ENCODE measurements at places on chromosomes 5 and 9.
A peak's percentile ranks its signal among the peaks of the same experiment; 100 is the strongest.

- no peak for DNase-seq
Measured at GRCh38 chr9:129370770-129371169, 192.7 kb upstream of the IER5L start.

GRCh38 chr9:93196096-93197055 lies 12.4 kb downstream of the WNK2 start:
- DNase-seq: no peak

DNA sequence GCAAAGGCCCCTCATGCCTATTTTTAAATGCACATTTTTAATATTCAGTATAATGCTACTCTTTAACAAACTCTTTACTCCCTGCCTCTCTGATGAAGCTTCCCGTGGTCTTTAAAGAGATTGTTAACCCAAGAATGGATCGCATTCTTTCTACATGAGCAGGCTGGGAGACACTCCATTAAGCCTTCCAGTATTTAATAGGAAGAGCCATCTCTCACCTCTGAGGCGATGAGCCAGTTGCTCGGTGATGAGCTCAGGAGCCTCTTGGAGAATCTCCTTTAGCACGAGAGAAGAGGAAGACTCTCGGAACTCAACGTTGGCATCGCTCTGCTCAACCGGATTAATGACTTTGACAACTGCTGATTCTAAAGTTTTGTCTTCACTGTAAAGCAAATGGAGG lies 59.6 kb downstream of the PRUNE2 start:
- DNase-seq: no peak

- DNase-seq: no peak
Measured at GRCh38 chr5:74976651-74977050, 75.7 kb downstream of the GCNT4 start.

- DNase-seq: no peak
Measured at GRCh38 chr5:6711409-6712141, 1.7 kb upstream of the TENT4A start.

GRCh38 chr5:142091922-142092321 lies 16.7 kb upstream of the NDFIP1 start:
- DNase-seq: no peak

DNA sequence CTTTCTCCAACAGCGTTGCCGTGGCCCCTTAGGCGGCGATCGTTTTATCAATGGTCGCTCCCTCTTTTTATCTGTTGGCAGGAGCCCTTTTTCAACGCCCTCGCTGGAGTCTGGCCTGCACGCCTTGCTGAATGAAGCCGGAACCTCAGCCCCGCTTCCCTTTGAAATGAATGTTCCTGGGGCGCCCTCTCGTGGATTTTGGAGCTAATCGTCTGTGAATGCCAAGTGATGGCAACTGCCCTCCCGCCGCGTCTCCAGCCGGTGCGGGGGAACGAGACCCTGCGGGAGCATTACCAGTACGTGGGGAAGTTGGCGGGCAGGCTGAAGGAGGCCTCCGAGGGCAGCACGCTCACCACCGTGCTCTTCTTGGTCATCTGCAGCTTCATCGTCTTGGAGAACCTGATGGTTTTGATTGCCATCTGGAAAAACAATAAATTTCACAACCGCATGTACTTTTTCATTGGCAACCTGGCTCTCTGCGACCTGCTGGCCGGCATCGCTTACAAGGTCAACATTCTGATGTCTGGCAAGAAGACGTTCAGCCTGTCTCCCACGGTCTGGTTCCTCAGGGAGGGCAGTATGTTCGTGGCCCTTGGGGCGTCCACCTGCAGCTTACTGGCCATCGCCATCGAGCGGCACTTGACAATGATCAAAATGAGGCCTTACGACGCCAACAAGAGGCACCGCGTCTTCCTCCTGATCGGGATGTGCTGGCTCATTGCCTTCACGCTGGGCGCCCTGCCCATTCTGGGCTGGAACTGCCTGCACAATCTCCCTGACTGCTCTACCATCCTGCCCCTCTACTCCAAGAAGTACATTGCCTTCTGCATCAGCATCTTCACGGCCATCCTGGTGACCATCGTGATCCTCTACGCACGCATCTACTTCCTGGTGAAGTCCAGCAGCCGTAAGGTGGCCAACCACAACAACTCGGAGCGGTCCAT lies 10.0 kb downstream of the S1PR3 start:
- DNase-seq: peak; percentile 31

- DNase-seq: no peak
Measured at GRCh38 chr9:132509928-132510874, 72.2 kb upstream of the BARHL1 start.

Data from T-helper 2 cell (primary cell).